Colonic mucosa (tissue), 4 donors: ENCODE measurements at places on chromosomes 4 and X. TPM values are rescaled to one million over a fixed set of nuclear protein-coding genes. Genes with fewer than 3 reads are reported as not detected.

The TIGD4 gene
- total RNA-seq: not detected

The KIT gene
- 9.3 TPM for total RNA-seq

The RIPPLY1 gene
- not detected for total RNA-seq

- no peaks in the 10 kb centered on the region for H3K36me3 ChIP-seq
- H3K4me1 ChIP-seq: no peaks in the 10 kb centered on the region
- no peak overlapping the region for H3K4me3 ChIP-seq
- no peak for DNase-seq
- no peak overlapping the region for H3K27ac ChIP-seq
Measured at GRCh38 chrX:1126738-1127137, 85.7 kb downstream of the CRLF2 start.

DNA sequence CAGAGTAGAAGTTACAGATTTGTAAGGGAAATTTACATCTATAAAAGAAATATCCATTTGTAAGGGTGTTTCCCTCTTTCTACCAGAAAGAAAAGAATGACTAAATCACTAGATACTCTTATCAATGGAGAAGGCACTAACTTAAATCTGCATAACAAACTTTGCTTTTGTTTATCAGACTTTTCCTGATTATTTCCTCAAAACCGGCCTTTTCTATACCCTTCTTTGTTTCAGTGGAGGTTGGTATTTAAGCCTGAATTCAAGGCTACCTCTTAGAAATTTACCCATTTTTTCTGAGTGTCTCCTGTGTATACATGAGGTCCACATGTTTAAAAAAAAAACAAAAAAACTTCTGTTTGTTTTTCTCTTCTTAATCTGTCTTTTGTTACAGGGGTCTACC, 80.4 kb upstream of the GRPR start:
- DNase-seq: no peak
- no peak overlapping the region for H3K27ac ChIP-seq
- H3K36me3 ChIP-seq: no peaks in the 10 kb centered on the region
- no peak overlapping the region for H3K4me3 ChIP-seq

GRCh38 chrX:43314525-43314924, 341.6 kb upstream of the MAOA start:
- no peak overlapping the region for H3K27ac ChIP-seq
- H3K4me3 ChIP-seq: no peak overlapping the region
- no peak for DNase-seq
- H3K36me3 ChIP-seq: no peaks in the 10 kb centered on the region
- no peaks in the 10 kb centered on the region for H3K27me3 ChIP-seq

- H3K27me3 ChIP-seq: no peaks in the 10 kb centered on the region
- DNase-seq: no peak
- H3K36me3 ChIP-seq: no peaks in the 10 kb centered on the region
- H3K4me3 ChIP-seq: no peak overlapping the region
- no peak overlapping the region for H3K27ac ChIP-seq
Measured at GRCh38 chr4:10687526-10687925, 3.0 kb upstream of the CLNK start.
